Activated naive CD8-positive, alpha-beta T cell treated with anti-CD3 and anti-CD28 coated beads, Interleukin-2, amount 10 ng/mL, durations not matched to agents 7 days and 5 days (primary cell): ENCODE measurements at places on chromosomes 4 and X. TPM values are rescaled to one million over a fixed set of nuclear protein-coding genes. Genes with fewer than 3 reads are reported as not detected.

DNA sequence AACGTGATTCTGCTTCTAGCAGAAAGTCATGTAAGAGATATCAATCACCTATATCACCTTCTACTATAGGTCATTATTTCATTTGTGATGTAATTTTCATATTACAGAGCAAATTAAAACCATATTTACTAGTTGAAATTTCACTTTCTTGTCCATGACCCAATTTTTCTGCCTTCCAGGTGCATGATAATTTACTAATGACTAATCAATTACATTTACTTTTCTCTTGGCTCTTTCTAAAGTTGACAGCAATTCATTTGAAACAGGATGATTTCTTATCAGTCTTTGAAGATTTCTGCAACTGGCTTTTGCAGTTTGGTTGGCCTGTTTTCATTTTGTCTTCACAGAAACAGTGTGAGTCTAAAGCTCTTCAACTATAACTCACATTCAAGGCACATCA lies 81.4 kb downstream of the ZAR1 start:
- no peak for DNase-seq

The CABS1 gene
- total RNA-seq, result not detected

The CXCL11 gene
- not detected for total RNA-seq

- DNase-seq, result no peak
These were observed 55.1 kb upstream of the NAP1L5 start for GRCh38 chr4:88752754-88753153.

The NLGN3 gene
- 1.4 TPM for total RNA-seq

The TASL gene
- total RNA-seq, result 3.1 TPM

DNA sequence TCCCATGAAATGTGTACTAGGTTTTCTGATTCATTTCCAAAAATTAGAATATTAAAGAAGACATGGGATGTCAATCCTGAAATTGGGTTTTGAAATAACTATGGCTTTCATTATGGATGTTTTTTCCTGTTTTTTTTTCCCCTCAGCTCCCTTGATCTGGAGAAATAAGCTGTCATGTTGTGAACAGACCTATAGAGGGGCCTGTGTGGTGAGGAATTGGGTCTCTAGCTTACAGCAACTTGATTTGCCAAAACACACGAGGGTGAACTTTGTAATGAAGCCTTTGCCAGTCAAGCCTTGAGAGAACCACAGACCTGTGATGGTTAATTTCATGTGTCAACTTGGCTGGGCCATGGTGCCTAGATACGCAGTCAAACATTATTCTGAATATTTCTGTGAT lies 2413.6 kb downstream of the PCDH7 start:
- no peak for DNase-seq

- DNase-seq, result no peak
These were observed 154.2 kb downstream of the NHS start for GRCh38 chrX:17529151-17529745.

The PPP1R3F gene
- total RNA-seq, result 12.7 TPM

The GEMIN8 gene
- 14.3 TPM for total RNA-seq

DNA sequence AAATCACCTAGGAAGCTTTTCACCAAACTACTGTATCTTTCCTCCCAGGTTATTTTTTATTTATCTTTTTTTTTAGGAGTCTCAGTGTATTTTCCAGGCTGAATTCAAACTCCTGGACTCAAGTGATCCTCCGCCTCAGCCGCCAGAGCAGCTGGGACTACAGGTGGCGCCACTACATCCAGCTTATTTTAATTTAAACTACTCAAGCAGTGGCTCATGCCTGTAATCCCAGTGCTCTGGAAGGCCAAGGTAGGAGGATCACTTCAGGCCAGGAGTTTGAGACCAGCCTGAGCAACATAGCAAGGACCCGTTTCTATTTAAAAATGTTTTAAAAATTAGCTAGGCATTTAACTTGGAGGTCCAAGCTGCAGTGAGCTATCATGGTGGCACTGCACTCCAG lies 37.8 kb downstream of the LEF1 start:
- DNase-seq, result no peak

The LEF1 gene
- total RNA-seq, result 309 TPM
